NCI-H2107 (cell line): ENCODE measurements at places on chromosomes 7 and 10.

- no peak for DNase-seq
Measured at GRCh38 chr10:80609331-80609730, 71.6 kb downstream of the SH2D4B start.

GRCh38 chr7:28505867-28506266 is 93.5 kb downstream of the CREB5 start:
- DNase-seq, result no peak

GRCh38 chr10:114683593-114683992 is 25.5 kb upstream of the ABLIM1 start:
- no peak for DNase-seq

DNA sequence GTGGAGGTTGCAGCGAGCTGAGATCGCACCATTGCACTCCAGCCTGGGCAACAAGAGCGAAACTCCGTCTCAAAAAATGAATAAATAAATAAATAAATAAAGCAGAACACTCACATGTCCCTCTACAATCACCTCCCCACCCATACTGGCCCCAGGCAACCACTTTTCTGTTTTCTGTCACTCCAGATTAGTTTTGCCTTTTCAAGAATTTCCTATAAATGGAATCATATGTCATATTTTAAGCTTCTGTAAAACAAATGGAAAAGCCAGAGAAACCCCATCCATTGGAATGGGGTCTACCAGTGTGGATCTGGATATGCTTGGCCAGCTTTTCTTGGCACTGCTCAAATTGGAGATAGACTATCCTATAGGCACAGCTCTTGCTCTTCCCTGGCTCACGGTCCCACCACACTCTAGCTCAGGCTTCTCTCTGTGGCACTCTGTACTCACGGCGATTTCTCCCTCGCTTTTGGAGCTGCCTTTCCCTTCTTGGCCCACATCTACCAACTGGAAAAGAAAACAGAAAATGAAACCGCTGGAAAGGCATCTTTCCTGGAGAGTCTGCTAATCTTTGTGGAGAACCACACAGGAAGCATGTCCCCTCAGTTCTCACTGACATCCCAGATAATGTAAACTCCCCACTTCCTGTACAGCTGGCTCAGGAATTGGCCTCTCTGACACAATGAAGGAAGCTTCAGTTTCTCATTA is 210.1 kb downstream of the JCAD start:
- no peak for DNase-seq

DNA sequence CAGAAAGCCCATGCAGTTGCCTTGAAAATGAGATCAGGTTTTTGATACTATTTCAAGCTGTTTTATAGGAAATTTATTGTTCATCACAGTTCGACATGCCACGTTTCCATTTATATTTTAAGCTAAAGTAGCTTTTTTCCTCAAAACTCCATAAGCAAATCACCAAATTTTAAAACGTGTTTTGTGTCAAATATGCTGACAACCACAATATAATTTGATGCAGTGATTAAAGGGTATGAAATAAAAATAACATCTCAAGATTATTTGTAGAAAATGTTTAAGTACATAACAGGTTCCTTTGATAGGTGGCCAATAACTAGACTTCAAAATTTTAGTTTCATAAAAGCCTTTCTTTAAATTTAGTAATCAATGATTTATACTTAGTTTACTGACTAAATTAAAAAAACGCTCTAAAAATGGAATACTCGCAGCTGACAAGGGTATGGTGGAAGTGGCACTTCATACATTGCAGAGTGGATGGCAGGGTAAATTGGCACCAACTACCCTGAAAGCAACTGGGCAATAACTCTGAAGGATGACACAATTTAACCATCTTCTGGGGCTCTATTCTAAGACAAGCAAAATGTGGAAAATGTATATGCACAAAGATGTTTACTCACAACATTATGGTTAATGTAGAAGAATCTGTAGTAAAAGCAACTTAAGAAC is 481.6 kb downstream of the TNS3 start:
- no peak for DNase-seq

DNA sequence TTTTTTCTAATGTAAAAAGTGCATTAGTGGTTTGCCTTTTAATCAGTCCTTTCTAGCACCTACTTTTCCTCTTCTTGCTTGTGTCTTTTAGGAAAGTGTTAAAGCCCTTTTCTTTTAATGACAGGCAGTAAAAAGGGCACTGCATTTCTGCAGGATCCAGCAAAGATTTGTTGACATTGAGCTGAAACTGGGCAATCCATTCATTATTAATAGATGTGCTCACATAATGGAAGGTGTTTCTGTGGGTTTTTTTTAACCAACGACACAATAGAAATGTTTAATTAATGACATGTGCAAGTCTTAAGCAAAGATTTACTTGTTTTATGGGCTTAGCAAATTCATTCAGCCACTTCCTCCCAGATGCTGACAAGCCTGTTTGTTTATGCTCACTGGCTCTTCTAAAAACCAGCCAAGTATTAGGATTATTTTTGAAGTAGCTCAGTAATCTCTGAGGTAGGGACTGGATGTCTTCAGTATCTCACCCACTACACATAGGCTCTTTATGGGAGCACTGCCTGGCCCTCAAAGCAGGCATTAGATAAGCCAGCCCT is 1201.1 kb downstream of the SORCS1 start:
- DNase-seq, result no peak

DNA sequence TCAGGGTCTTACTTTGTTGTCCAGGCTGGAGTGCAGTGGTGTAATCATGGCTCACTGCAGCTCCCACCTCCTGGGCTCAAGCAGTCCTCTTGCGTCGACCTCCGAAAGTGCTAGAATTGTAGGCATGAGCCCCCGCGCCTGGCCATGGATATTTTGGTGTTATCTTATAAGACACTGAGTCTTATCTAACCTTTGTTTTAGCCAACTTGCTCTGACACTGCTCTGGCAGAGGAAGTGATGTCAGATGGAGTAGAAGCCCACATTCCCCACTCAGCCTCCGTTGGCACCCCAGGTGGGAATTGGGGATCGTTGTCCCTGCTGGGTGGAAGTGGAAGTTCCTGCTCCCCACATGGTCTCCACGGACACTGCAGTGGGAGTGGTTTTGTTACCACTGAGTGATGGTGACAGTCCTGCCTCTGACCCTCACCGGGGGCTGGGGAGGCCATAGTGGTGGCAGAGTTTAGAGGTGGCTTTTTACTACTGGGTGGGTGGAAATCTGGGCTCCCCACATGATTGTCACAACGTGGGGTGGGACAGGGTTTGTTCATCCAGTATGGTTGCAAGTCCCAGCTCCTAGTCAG is 98.9 kb downstream of the ANKRD61 start:
- DNase-seq, result no peak

DNA sequence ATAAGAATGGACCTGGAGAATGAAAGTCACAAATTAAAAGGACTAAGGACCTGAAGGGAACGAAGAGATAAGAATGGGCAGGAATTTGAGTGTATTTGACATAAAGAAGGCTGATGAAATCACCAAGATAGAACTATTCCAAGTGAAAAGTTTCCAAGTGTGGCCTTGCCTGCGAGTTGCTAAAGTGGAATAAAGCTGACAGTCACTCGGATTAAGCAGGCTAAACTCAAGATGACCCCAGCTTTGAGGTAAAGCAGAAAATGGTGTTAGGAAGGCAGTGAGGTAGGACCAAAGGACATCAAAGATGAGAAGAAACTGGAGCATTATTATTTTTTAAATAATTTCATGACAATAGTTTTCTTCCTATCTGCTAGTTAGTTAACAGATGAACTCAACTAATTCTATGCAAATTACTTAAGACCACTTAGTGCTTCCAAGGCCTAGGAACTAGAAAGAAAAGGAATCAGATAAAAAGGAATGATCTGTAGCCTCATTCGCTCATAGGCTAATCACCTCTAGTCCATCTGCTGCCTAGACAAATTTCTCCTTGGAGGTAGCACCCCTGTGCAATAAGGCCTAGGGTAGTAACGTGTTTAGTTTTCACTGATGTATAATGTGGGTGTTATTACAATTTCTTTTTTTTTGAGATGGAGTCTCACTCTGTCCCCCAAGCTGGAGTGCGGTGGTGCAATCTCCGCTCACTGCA is 34.5 kb downstream of the EZH2 start:
- no peak for DNase-seq

DNA sequence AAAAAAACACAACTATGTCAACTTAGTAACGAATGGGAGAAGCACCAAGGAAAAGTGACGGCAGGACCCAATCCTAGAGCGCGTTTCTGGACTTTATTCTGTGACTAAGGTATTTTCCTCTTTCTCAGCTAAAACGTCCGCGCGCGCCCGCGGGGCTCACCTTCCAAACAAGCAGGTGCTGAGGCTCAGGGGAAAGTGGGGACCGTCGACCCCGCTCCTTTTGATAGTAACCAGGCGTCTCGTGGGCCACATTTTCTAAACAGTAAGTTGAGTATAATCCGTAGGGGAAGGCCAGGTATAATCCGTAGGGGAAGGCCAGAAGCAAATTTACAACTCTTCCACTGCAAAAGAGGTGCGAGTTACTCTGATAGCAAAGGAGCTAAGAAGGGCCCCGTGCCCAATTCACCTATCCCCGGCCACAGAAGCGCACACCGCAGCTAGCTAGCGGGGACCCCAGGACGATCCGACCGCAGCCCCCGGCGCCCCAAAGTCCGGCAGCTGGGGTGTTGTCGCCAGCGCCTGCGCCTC is 743 bp downstream of the MKI67 start:
- DNase-seq, result no peak

- DNase-seq, result no peak
Measured at GRCh38 chr7:117986645-117987269, 113.5 kb upstream of the CTTNBP2 start.

GRCh38 chr7:37920849-37921805 is 687 bp downstream of the EPDR1 start:
- DNase-seq, result no peak

- no peak for DNase-seq
Measured at GRCh38 chr10:118511711-118512110, 83.7 kb downstream of the PRLHR start.

- no peak for DNase-seq
Measured at GRCh38 chr7:93316730-93317129, 84.6 kb downstream of the VPS50 start.

DNA sequence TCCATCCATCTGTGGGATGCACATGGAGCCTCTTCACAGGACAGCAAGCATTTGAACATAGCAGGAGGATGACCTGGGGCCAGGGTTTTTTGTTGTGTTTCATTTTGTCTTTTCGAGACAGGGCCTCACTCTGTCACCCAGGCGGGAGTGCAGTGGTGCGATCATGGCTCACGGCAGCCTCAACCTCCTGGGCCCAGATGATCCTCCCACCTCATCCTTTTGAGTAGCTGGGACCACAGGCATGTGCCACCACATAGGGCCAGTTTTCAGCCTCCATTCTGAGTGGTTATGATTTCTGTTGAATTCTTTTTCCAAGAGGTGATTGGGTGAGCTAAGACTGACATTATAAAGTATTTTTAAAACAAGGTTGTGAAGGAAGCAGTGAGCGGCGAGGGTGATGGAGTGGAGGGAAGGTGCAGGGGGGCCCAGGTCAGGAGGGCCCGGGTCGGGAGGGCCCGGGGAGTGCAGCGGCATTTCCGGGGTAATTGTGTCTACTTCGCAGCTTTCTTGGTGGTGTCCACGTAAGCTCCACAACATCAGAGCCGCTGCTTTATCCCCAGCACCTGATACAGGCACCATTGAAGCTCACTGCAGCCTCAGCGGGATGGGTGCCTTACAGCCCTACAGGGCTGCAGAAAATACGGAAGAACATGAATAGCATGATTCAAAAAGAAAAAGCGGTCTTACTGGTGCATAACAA is 12.0 kb upstream of the LARP4B start:
- no peak for DNase-seq

DNA sequence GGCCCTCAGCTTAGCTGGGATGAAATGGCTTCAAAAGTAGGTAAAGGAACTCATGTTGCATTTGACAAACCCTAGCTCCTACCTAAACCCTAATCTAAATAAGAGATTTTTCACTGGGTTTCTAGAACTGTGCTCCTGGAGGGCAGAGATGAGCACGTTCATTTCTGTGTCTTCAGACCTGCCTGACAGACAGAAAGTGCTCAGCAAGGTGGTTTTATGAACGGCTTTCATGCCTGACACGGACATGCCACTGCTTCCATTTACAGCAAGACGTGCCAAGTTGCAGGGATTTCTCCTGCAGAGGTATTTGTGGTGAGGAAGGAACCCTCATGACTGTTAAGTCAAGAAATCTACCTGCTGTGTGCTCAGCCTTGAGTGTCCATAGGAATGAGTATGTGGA is 83.5 kb upstream of the KMT2C start:
- no peak for DNase-seq

- DNase-seq, result no peak
Measured at GRCh38 chr7:73308074-73308664, 457 bp downstream of the NSUN5 start.

GRCh38 chr10:63391812-63392211 is 74.0 kb downstream of the JMJD1C start:
- no peak for DNase-seq

DNA sequence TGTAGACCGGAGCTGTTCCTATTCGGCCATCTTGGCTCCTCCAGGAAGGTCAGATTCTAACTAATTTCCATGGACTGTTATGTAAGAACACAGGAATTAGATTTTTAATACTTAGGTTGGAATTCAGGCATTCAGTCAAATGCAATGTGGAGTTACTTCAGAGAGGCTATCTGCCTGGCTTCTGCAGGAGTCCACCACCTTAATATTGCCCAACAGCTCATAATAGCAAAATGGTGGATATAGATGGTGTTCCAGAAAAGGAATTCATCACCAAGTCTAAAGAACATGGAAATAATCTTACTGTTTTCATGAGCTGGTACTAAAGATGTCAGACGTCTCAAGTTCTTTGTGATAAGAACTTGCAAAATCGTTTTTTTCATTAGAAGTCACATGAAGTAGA is 39.5 kb downstream of the CRHR2 start:
- no peak for DNase-seq

DNA sequence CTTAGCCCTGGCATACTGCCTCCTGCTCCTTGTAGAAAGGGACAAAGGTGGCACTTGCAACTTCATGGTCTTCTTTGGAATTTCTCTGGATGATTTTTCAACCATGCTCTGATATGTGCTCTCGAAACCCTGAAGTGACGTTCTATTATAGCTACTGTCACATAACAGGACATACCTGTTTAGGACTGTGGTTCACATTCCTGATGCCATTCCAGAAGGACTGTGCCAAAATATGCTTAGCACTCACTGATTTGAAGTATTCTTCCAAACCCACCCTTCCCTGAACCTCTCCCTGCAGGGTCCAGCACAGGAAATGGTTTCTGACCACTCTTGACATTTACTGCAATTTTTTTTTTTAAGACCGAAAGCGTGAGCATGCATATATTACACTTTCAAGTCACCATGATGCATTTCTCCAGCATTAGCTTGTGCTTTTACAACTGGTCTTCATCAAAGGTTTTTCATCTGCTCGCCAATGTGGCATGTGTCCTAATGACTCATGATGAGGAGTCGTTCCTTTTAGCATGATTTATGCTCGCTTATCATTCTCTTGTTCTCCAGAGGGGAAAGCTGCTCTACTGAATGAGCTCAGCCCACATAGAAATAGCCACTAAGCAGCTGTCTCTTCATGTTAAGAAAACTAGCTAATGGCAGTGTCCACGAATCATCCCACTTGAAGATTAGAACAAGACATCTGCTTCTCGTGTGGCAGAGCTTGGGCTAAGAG is 135.2 kb downstream of the ADAM12 start:
- DNase-seq, result no peak

DNA sequence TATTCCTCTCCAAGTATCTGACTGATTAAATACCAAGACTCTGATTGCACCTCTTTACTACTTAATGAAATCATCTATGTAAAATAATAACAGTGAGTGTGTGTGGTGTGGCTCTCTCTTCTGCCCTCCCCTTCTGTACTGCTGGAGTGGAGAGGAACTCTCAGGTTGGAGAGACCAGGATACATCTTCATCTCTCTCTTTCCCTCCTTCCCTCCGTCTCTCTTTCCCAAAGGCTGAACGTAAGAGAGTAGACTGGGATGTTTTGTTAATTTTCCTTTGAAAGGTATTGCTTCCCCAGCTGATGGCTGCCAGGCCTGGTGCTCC is 272 bp upstream of the GJC3 start:
- DNase-seq, result no peak

GRCh38 chr10:2005546-2005945 is 268.2 kb upstream of the ADARB2 start:
- no peak for DNase-seq
